ENCODE measurements at places on chromosomes 7 and 10.
A peak's percentile ranks its signal among the peaks of the same experiment; 100 is the strongest.

DNA sequence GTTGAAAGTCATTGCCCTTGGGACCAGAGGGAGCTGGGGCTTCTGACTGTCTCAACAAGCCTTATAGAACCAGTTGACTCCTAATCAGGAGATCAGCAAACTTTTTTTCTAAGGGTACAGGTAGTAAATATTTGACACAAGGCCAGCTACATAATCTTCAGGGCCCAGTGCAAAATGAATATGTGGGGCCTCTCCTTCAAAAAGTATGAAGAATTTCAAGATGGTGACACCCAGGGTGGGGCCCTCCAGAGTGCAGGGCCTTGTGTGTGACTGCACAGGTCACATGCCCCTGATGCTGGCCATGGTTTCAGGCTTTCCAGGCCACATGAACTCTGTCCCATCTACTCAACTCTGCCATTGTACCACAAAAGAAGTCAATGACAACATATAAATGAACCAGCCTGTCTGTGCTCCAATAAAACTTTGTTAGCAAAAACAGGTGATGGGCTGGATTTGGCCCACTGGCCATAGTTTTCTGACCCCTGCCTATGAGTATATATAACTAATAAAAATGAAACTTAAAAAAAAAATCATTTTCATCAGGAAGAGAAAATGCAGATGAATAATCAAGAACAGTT, 6.1 kb downstream of the MMRN2 start:
- no peak for DNase-seq

GRCh38 chr7:1678081-1678543, 8.0 kb downstream of the ELFN1 start:
- no peak for DNase-seq

GRCh38 chr7:72793791-72794190, 34.2 kb downstream of the TYW1B start:
- DNase-seq, result no peak

DNA sequence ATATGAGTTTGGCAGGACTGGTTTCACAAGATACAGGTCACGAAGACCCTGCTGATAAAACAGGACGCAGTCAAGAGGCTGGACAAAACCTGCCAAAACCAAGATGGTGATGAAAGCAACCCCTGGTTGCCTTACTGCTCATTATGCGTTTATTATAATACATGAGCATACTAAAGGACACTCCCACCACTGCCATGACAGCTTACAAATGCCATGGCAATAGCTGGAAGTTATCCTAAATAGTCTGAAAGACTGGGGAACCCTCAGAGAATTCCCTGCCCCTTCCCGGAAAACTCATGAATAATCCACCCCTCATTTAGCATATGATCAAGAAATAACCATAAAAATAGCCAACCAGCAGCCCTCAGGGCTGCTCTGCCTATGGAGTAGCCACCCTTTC, 73.1 kb downstream of the TEX36 start:
- DNase-seq, result no peak

GRCh38 chr7:65251851-65252620, 121.6 kb upstream of the ZNF92 start:
- DNase-seq, result peak; percentile 42

DNA sequence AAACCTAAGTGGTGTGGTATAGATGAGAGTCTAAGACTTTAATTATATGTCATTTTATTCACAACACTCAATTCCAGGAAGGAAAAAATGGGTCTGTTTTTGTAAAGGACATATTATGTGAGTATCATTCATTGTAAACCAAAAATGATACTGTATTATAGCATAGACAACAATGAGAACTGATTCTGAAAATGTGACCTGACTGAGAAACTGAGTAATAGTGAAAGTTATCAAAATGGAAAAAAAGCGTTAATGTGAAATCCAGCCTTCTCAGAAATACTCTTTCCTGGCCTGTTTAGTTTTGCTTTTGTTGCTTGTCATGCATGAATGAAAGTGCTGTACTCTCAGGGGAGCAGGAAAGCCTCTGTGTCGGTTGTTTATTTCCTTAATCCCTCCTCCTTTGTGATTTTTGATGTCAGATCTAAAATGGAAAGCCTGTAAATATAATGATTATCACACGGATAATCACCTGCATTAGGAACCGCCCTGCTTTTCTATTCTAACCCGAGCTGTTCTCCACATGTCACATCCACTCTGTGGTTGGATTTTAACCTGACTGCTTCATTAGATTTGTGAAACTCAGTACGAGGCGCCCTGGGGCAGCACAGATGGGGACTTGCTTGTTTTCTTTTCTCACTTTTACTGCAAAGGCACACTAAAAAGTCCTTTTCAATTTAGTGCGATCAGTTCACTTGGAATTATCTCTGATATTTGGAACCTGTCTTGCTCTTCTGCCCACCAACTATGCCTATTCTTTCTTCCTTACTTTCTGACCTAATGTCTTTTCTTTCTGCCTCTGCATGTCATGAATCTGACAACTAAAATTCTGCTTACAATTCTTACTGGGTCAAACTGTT, 240.9 kb upstream of the KAT6B start:
- peak; percentile 17 for DNase-seq

- no peak for DNase-seq
Measured at GRCh38 chr7:148661471-148661870, 37.2 kb upstream of the CUL1 start.

DNA sequence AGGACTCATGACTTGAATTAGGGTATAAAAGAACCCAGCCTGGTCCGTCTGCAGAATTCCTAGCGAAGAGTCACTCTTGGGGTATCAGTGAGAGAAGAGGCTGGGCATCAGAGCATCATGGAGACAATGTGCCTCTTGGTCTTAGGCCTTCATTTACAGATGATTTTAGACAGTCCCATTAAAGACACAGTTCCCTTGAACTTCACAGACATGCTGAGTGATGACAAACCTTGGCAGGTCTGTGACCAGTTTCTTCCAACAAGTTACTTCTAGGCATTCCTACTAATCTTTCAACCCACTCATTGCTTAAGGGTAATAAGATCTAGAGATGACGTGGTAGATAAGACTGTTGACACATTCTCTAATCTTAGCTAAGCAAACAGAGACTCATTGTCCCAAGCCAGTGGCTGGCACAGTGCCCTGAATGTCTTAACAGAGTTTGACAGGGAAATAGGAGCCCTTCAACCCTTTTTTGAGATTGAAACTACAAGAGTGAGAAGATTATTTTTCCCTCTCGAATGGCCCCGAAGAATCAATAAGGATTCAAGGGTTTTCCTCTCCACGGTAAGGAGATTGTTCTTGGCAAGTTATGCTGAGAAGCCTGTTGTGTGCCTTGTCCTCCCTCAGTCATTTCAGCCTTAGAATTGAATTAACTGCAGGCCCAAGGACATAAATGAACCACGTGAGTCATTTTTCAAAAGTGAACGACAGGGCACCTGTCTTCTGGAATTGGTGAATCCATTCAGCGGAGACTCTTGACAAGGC, 281.1 kb downstream of the CCDC3 start:
- DNase-seq, result no peak

GRCh38 chr7:68247571-68247970, 1250.9 kb downstream of the TYW1 start:
- DNase-seq, result no peak

GRCh38 chr10:13299437-13300287, at the start of gene PHYH:
TSS of gene PHYH (minus strand) at chr10:13300064. CDS start at chr10:13300042, 22 bp downstream.
- DNase-seq, result peak; percentile 90

Measured in head of caudate nucleus (tissue), 42 donors.